ENCODE measurements at places on chromosomes 16 and 17.

GRCh38 chr17:50909765-50910605 is 43.8 kb upstream of the TOB1 start:
- peak; percentile 55 for DNase-seq

- DNase-seq = no peak
Measured at GRCh38 chr17:82860606-82861392, 21.0 kb upstream of the ZNF750 start.

- DNase-seq = no peak
Measured at GRCh38 chr17:80786470-80786869, 205.2 kb upstream of the CHMP6 start.

DNA sequence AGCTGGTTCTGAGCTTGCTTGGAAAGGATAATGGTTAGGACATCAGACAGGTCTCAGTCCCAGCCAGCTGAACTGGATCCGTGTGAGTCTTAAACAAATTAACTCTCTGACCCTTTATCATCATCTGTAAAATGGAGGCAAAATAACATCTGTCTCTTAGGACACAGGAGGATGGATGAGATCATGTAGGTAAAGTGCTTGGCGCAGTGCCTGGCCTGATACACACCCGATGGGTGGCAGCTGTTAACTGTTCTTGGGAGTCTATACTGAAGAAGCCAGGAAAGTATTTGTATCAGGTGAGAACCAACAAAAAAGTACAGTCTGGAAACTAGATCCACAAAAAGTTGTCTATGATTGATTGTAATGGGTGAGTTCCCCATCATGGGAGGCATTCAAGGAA is 188.6 kb downstream of the C16orf78 start:
- no peak for DNase-seq

- no peak for DNase-seq
Measured at GRCh38 chr16:80107900-80108299, 432.9 kb upstream of the DYNLRB2 start.

- DNase-seq = no peak
Measured at GRCh38 chr16:57688487-57688986, 6.1 kb upstream of the DRC7 start.

- peak; percentile 58 for DNase-seq
Measured at GRCh38 chr17:1490643-1491442, 1.6 kb downstream of the MYO1C start.

- no peak for DNase-seq
Measured at GRCh38 chr16:58430718-58431117, 38.4 kb downstream of the GINS3 start.
